ENCODE measurements at places on chromosomes 6 and 20.

GRCh38 chr20:36827541-36828279, 48.2 kb upstream of the TLDC2 start:
- DNase-seq: no peak

GRCh38 chr6:24646771-24647170, 780 bp upstream of the KIAA0319 start:
- no peak for DNase-seq

DNA sequence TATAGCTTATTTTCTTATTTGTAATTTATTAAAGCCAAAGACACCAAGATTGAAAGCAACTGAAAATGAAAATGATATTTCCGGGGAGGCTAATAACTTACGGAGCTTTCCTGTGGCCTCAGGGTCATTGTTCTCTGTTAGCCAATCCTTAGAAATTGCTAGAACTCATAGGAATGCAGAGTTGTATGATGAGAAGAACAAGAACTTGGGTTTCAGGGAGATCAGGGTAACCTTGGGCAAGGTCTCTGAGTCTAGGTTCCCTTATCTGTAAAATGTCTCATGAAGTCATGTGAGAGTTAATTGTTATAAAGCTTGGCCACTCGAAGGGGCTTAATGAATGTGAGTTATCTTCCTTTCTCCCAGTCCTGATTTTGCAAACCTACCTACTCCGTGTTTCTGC, 20.1 kb upstream of the SERINC3 start:
- DNase-seq: no peak

DNA sequence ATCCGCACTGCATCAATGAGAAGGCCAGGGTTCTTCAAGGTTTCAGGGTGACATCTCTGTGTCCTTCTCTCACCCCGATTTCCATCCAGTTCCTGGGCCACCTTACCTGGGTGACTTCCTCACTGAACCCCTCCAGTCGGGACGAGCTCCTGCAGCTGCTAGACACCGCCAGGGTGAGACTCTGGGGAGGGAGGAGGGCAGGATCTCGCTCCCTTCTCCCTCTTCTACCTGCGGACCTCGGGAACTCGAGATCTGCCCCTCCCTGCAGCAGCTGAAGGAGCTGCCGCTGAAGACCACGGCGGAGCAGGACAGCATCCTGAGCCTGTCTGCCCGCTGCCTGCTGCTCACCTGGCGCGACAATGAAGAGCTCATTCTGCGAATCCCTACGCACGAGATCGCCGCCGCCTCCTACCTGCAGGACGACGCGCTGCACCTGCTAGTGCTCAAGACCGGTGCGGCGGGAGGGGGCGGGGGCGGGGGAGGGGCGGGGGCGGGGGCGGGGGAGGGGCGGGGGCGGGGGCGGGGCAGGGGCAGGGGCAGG, 7.5 kb downstream of the CCM2L start:
- DNase-seq: peak; percentile 37

DNA sequence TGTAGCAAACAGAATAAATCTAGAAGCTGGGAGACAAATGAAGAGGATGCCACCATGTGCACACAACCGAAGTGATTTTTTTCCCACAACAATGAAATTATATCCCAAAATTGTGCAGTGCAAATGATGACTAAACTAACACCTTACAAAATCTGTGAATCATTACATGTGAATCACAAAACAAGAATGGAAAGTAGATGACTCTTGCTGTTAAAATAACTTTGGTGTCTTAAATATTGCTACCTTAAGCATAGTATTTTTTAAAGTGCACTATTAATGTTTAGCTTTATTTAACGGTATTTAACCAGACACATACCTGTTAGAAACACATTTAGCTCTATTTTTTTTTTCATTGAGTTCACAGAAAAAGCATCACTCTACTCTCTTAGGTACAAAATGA, 190.8 kb downstream of the TBC1D32 start:
- DNase-seq: no peak

GRCh38 chr6:136012198-136012887, 160.8 kb downstream of the PDE7B start:
- DNase-seq: no peak

- DNase-seq: no peak
Measured at GRCh38 chr6:110214338-110214737, 34.1 kb downstream of the CDC40 start.

DNA sequence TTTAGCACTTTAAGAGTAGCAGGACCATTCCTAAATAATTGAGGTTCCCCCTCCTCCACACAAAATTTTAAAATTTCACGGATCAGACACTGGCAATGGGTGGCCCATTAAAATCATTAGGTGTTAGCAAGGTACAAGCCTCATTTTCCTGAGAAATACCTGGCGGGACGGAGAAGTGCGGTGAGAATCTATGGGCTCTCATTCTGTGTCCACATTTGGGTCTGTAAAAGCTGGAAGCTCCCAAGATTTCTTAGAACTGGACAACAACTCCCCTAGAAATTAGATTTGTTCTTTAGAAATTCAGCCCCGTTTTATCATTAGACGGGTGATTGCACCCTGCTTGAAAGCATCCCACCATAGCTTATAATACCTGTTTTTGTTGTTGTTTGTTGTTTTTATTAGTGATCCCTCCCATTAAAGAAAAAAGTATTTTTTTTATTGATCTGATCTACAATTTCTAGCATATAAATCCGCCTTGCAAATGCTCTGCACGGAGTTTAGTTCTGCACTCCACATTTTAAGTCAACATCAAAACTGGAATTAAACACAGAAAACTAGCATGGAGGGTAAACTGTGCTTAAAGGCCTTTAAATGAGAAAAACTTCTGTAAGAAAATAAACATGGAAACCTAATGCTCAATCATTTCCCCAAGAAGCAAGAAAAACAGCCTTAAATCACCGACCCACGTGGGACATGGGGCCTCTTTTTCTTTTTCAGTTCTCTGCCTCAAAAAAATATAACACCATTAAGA, 5.7 kb downstream of the SIM1 start:
- DNase-seq: no peak

DNA sequence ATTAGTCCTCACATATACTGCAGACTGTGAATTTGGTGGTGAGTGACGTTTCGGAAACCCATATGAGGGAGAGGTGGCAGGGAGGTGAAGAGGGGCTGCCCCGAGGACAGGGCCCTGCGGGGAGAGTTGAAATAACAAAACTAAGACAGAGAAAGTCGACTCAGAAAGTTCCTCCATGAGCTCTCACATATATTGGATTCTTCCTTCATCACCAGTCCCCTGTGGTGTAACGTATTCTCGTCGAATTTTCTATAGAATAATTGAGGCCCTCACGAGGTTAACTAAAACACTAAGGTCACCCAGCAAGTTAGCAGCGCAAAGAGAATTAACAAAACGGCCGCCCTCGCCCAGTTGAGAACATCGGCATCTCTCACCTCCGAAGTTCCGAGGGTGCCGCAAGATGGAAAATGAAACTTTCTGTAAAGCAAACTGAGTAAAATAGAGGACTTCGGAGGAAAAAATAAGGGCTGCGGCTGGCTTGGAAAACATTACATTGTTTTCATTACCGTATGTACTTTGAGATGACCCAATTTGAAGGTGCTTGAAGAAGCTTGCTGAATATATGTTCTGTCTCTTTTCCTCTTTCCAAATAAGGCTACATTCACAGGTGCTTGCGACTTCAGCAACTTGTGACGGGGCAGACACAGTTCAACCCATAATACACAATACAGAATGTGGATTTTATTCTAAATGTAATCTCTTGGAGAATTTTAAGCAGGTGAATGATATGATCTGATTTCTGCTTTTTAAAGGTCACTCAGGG, 490.9 kb upstream of the JARID2 start:
- DNase-seq: no peak

DNA sequence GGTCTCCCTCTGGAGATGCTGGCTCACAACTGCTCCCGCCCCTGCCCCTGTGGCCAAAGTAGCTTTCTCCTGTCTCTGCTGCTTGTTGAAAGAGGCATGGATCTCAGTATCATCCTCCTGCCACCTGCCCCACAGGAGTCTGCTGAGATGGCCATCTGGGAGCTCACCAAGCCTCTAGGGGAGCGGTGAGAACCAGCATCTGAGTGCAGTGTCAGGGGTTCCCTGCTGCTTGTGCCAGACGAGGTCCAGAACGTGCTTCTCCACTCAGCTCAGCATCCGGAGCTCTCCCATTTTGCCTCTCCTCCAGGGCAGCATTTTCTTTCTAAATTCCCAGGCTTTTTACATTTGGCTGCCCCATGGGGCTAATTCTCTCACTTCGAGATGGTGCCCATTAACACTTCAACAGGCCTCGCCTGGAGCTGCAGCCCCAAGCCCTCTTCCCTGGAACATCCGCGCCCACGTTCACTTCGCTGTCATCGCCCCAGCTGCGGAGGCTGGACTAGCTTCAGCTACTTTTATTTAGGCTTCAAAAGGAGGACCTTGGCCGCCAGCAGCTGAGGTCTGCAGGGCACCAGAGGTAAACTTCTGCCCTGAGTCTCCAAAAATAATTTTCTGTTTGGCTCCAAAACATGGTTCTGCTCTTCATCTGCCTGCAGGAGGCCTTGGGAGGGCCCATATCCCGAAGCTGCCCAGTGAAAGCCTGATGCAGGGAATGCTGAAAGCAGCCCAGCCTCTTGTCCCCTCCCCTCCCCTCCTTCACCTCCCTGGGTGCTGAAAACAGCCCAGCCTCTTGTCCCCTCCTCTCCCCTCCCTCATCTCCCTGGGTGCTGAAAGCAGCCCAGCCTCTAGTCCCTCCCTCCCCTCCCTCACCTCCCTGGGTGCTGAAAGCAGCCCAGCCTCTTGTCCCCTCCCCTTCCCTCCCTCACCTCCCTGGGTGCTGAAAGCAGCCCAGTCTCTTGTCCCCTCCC, 25.2 kb upstream of the MLN start:
- DNase-seq: no peak

DNA sequence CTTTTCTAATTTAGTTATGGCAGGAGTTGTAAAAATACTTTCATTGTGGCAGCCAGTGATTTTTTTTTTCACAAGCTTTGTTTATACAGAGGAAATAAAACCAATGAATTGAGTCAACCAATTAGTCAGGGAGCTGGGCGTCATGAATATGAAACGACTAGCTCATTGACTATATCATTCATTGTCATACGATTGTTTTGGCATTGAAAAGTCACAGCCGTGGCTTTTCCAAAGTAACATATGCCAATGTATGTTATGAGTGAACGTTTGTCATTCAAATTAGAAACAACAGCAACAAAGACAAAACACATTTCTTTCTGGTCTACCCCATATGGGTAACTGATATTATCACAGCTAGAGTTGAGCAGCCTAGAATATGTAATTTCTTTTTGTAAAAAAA, 810.6 kb downstream of the EPHA7 start:
- no peak for DNase-seq

DNA sequence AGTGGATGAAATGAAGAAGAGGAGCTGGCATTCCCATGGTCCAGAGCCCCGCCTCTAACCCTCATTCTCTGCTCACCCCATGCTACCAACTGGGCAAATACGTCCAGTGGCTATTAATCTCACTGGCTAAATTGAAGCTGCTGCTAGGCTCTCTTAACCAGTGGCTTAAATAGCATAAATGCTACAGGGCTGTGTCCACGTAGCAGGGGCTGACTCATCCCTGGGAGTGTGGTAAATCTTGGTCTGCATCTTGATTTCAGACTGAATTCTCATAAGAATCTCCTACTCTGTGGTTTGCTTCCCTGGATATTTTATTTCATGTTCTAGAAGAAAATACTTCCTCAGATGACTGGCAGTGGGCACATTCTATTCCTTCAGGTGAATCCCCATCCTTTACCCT, 193.1 kb upstream of the ARG1 start:
- no peak for DNase-seq

DNA sequence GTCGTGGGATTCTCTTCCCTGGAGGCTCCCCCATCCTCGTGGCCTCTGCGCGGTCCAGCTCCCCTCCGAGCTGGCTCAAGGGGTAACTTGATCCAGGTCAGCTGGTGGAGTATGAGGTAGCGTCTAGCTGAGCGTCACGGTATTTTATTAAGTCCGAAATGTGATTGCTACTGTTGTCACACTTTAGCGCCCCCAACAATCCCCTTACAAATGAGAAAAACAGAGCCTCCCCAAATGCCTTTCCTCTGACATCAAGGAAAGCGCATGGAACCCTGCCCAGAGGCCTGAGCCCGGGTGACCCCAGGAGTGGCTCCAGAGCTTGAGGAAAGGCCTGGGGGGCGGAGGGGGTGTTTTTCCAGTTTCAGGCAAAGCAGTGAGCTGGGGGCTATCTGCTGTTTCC, 192.4 kb downstream of the ZMYND8 start:
- no peak for DNase-seq

GRCh38 chr6:129248946-129249345, 366.0 kb downstream of the LAMA2 start:
- no peak for DNase-seq

- DNase-seq: no peak
Measured at GRCh38 chr6:90288404-90288803, 8.2 kb downstream of the BACH2 start.

DNA sequence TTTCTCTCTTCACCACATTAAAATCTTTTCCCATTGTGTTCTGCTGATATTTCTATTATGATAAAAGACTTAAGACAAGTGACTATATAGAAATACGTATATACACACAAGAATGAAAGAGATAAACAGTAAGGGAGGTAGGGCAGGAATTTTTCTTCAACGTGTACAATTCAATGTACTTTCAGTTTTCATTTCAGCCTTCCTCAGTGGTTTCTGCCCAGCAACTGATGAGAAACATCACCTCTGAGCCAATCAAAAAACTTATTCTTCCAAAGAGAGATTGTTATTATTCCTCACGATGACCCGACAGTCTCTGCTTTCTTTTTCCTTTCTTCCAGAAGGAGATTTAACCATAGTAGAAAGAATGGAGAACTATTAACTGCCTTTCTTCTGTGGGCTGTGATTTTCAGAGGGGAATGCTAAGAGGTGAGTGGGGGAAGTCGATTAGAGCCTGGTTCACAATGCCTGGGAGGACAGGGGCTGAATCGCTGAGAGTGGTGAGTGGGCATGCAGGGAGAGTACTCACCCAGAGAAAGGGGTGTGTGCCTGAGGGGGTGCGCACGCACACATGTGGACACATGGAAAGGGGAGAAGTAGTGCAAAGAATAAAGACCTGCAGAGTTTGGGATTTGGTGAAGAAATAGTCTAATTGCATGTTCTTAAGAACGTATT, at the start of gene BTN3A1:
BTN3A1 (plus strand) TSS at position 289 of the 672 bp plus-strand sequence. CDS start 3,289 bp downstream, outside the sequence.
- DNase-seq: peak; percentile 49

DNA sequence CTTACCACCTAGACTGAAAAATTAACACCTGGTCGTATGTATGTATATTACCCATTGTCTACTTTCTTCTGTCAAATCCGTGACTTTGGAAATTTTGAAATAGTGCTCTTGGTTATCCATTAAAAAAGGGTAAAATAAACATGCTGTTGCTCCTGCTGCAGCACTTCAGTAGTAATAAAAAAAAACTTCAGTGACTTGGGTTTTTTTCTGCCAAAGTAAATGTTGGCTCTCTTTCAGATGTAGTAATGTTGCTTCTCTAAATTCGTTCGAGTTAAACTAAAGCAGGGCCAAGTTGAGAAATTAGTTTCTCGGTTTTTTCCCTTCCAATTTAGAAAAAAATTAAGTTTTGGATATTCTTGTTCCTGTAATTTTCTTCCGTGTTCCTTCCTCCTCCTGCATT, 34.2 kb downstream of the JARID2 start:
- DNase-seq: no peak

Data from T follicular helper cell (primary cell).